Stimulated activated CD8-positive, alpha-beta memory T cell treated with anti-CD3 and anti-CD28 coated beads, Interleukin-4, amount 100 ng/mL, for 1 hour (primary cell): ENCODE measurements at places on chromosomes 2 and 18.

DNA sequence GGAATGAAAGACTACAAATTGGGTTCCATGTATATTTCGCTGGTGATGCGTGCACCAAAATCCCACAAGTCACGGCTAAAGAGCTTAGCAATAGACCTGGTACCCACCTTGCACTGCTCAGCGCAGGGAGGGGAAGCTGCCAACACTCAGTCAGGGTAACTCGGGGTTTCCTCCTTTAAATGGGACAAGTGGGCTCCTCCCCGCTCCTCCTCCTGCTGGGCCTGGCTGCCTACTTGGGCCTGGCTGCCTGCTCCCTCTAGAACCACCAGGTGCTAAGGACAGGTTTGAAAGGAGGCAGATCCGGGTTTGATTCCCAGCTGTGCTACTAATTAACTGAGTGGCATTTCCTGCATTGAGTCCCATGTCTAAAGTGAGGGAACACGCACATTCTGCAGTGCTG is 23.4 kb downstream of the MYO7B start:
- DNase-seq: no peak

DNA sequence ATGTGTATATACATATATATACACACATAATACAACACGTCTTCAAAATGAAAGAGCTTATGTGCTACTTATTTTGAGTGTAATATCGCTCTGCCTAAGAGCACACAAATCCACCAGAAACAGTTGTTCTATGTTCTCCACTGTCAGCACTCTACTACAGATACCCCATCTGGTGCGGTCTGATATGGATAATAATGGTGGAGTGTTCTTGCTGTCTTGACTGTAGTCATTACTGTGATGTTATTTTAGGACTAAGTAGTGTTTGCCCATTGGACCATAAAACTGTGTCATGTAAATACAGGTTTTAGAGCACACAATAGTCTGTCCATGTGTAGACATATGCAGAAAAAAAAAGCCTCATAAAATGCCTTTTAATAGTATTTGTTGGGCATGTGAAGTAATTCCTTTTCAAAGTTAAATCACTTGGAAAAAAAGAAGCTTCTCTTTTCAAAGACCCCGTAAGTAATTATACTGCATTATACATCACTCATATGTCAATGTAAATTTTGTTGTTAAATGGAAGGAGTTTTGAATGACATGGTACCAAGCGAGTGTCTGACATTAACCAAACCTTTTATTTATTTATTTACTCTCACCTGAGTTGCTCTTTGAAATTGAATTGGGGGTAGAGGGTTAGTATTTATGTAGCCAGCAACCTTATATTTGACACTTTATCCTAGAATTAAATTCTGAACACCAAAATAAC is 1249.2 kb upstream of the ZEB2 start:
- no peak for DNase-seq

DNA sequence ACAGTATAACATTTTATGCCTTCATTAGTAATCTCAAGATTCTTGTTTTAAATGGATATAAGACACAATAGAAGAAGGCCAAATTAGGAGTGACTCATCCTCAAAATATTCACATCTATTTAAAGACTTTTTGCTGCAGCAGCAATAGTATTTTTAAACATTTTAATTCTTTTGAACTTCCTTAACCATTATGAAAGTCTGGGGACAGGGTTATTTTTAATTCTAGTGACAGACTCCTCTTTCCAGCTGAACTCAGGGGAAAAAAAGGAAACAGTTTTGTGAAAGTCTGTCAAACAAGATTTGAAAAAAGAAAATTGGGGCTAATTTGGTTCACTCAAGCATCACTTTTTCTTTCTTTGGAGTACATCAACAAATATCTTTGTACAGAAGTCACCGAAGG is 541.8 kb downstream of the NUP35 start:
- DNase-seq: no peak

DNA sequence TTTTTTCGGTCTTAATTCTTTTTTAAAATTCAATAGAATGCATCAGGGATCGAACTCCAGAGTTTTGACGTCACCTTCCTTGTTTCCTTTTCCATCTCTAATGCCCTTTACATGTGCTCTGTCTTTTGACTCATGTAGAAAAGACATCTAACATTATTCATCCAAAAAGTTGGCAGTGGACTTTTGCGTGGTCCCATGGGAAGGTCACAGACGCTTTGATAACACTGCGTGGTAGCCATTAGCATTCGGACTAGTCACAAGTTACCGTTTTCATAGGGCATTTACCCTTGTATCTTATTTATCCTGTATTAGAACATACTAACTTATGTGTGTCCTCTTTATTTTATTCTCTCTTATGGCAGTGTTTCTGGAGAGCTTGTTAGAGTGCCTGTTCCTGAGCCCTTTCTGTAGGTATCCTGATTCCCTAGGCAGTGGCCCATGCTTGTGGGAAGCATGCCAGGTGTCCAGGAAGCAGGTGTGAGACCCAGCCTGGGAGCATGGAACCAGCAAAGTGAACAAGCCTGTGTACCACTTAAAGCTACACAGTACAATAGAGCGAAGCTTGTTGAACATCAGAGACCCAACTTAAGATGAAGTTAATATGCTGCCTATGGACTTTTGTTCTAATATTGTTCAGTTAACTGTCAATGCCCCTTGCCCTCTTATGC is 73.6 kb upstream of the RBM44 start:
- no peak for DNase-seq
